Vagina (tissue), 2 donors: ENCODE measurements at places on chromosomes 13 and 19.

DNA sequence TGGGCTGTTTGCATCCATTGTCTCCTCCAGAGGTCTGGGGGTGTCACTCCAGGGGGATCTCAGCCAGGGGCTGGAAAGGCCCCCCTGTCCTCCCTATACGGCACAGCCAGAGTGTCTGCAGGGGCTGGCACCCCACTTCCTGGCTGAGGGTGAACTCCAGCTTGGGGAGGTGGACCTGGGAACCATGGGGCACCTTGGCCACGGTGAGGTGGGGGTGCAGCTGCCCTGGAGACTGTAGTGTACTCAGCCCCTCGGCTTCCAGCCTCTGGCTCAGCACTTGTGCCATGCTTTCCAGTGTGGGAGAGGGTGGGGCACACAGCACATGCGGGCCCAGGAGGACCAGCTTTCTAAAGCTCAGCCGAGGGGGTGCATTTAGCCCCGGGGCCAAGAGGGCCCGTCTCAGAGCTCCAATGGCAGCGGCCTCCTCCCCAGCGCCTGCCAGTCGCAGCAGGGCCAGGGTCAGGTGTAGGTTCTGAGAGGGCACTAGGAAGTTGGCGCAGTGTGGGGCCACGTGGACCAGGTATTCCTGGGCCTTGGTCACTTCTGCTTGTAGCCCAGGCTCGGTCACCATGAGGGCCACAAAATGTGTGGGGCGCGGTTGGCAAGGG lies 1.4 kb downstream of the LENG9 start:
- peak overlapping the region; percentile 90 for H3K27ac ChIP-seq
- H3K36me3 ChIP-seq: no peaks in the 10 kb centered on the region
- DNase-seq: no peak
- H3K27me3 ChIP-seq: no peaks in the 10 kb centered on the region

GRCh38 chr19:51364200-51365106 lies 1.7 kb downstream of the ETFB start:
- H3K4me3 ChIP-seq: no peak overlapping the region
- peaks cover 49% of the 10 kb centered on the region for H3K4me1 ChIP-seq
- H3K36me3 ChIP-seq: no peaks in the 10 kb centered on the region

DNA sequence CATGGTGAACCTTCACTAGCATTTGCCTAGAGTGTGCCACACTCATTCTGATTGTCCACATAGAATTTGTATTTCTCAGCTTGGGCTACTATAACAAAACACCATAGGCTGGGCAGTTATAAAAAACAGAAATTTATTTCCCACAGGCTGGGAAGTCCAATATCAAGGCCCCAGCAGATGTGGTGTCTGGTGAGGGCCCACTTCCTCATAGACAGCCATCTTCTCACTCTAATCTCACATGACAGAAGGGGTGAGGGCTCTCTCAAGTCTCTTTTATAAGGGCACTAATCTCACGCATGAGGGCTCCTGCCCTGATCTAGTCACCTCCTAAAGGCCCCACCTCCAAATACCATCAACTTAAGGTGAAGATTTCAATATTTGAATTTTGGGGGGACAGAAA lies 53.6 kb downstream of the LRRC63 start:
- no peaks in the 10 kb centered on the region for H3K4me1 ChIP-seq
- no peaks in the 10 kb centered on the region for H3K27me3 ChIP-seq

DNA sequence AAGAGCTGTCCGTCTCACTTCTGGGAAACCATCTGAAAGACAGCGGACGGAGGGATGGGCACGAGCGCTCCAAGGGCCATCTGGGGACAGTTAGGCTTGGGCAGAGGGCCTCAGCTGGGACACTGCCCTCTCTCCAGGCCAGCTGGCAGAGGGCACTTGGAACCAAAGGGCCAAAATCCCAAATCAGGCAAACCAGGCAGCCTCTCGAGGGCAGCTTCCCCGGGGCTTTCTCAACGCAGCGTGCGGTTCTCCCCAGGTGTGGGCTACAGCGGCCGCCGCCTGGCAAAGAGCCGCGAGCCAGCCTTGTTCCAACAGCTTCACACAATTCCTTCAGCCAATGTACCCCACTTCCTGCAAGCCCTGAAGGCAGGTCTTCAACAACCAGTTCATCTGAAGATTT lies 5.0 kb downstream of the MLLT1 start:
- peaks cover 95% of the 10 kb centered on the region for H3K4me1 ChIP-seq
- no peaks in the 10 kb centered on the region for H3K36me3 ChIP-seq
- peak overlapping the region; percentile 41 for H3K4me3 ChIP-seq
- no peak for DNase-seq

DNA sequence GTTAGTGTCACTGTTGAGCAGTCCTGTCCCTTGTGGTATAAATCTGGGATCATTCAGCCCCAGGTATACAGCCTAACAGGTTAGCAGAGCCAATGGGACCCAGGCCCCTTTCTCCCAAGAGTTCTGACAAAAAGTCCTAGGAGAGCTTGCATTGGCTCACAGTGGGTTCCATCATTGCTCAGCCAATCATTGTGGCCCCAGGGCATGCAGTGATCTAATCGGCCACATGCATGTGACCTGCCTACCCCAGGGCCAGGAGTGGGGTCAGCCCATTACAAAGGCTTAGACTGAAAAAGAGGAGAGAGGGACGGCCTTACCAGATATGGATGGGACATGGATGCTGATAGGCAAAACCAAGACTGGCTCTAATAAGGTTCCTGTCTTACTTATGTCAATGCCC lies 41.1 kb downstream of the SPTBN4 start:
- H3K4me3 ChIP-seq: no peak overlapping the region
- H3K27me3 ChIP-seq: peaks cover under 1% of the 10 kb centered on the region
- H3K36me3 ChIP-seq: no peaks in the 10 kb centered on the region
- H3K27ac ChIP-seq: no peak overlapping the region

DNA sequence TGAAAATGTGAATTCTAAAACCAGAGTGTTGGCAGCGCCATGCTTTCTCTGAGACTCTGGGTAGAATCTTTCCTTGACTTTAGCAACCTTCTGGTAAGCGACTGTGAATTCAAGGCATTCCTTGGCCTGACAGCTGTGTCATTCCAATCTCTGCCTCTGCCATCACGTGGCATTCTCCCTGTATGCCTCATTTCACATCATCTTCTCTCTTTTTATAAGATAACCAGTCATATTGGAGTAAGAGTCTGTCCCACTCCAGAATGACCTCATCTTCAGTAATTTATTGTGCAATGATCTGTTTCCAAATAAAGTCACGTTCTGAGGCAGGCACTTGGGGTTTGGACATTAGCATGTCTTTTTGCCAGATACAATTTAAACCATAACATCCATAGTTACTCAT lies 103.4 kb upstream of the POSTN start:
- no peak for DNase-seq
- peak overlapping the region; percentile 45 for H3K27ac ChIP-seq
- H3K4me1 ChIP-seq: no peaks in the 10 kb centered on the region
- no peak overlapping the region for H3K4me3 ChIP-seq
- no peaks in the 10 kb centered on the region for H3K36me3 ChIP-seq
- no peaks in the 10 kb centered on the region for H3K27me3 ChIP-seq

- no peaks in the 10 kb centered on the region for H3K36me3 ChIP-seq
- no peaks in the 10 kb centered on the region for H3K4me1 ChIP-seq
- no peak overlapping the region for H3K27ac ChIP-seq
- no peak overlapping the region for H3K4me3 ChIP-seq
These were observed 45.9 kb upstream of the KCTD15 start for GRCh38 chr19:33750587-33751435.

DNA sequence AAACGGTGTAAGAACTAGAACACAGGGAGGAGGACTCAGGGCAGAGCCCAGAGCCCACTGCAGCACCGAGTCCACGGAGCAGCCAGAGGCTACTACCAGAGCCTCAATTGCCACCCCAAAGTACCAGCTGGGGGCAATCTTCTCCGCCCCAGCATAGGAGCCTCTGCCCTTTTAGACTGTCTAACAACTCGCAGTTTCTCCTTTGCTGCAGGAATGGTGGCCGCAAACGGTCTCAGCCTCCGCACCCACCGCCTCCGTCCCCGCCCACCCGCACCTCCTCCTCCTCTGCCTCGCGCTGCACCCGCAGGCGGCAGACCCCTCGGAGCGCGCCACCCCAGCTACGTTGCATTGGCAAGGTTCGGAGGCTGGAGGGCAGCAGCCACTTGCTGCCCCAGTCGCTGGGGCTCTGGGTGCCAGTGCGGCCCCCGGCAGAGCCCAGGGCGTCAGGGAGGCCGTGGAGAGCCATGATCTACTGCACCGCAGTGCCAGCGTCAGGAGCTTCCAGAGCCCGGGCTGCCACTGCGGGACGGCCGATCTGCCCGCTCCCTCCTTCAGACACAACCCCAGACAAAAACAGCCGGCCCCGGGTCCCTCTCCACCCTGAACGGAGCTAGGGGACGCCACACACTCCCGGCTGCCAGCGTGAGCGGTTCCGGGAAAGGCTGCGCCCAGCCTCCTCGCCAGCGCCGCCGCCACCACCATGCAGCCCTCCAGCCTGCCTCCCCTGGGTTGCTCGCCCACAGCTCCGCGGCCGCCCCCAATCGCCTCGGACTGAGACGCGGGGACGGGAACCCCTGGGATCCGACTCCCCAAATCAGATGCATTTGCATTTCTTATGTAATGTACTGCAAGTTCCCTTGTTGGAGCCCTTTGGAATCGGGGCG lies 1.8 kb downstream of the FGF14 start:
- H3K27ac ChIP-seq: no peak overlapping the region
- H3K4me1 ChIP-seq: peaks cover 22% of the 10 kb centered on the region
- H3K4me3 ChIP-seq: peak overlapping the region; percentile 64
- no peak for DNase-seq
- H3K36me3 ChIP-seq: no peaks in the 10 kb centered on the region

DNA sequence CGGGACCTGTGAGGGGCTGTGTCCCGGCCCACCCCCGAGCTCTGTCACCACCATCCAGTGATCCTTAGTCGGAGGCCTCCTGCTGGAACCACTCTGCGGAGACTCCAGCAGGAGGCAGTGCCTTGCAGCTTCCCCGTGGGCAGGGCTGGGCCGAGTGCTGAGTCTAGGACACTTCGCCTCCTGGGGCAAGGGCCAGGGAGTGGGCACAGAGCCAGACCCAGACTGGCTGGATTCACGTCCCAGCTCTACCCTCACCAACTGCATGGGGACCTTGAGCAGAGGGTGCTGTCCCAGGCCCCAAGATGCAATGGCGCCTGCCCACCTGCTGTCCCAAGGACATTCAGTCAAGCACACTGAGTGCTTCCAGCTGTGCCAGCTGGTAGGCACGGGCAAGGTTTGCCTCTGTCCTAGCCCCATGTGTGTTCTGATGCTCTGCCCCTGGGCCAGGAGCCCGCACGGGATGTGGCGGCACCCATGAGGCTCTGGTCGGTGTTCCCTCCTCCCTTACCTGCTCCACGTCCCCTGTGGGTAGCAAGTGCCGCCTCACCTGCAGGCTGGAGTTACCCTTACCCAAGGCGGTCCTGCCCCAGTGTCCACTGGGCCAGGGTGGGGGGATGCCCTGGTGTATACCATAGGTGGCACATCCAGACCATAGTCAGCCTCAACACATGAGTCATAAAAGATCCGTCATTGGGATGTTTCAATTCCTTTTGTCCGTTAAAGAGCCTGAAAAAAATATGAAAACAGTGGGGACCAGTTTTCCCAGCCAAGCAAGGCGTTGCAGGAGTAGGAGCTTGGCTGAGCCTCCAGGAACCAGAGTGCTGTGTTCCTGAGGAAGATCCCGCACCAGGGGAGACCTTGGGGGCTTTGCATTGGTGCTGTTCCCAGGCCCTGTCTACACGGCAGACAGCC lies 7.4 kb downstream of the FZR1 start:
- no peak overlapping the region for H3K4me3 ChIP-seq
- H3K36me3 ChIP-seq: no peaks in the 10 kb centered on the region
- DNase-seq: no peak
- peaks cover 80% of the 10 kb centered on the region for H3K4me1 ChIP-seq

DNA sequence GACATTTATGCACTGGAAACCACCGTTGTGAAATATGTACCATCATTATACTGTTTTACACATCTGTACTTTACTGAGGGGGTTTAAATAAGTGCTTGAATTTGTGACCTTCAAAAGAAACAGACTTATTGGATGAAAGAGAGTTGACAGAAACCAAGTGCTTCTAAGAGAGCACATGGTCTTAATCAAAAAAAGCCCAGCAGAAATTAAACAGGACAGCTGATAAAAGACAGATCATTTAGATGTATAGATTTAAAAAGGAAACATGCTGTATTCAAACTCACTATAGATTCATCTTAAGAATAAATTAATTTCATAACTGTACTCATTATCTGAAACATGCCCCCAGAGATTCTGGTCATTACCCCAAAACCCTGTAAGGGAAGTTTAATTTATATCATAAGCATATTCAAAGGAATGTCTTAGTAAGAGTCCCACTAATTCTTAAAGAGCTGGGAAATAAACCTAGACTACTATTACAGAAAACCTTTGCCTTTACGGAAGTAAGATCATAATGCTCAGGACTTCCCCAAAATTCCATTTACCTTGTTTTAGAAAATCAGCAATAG lies 421.8 kb downstream of the DCT start:
- peaks cover 9% of the 10 kb centered on the region for H3K4me1 ChIP-seq
- H3K27me3 ChIP-seq: no peaks in the 10 kb centered on the region
- H3K27ac ChIP-seq: no peak overlapping the region
- H3K4me3 ChIP-seq: no peak overlapping the region
- DNase-seq: no peak

DNA sequence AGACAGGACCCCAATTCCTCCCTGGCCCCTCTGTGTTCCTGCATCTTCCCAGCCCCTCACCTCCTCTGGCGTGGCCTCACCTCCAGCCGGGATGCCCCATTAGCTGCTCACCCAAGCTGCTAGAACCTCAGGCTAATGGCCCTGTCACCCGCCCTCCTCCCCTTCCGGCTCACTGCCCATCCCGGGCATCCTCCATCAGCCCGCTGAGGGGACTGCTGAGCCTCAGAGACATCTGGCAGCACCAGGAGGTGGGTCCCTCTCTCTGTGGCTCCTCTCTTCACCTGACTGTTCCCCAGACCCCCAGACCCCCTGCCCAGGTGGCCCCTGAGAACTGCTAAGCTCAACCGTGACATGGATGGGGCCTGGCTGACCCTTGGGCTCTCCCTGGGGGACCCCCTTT lies 2.9 kb downstream of the FFAR1 start:
- no peak overlapping the region for H3K27ac ChIP-seq
- no peaks in the 10 kb centered on the region for H3K27me3 ChIP-seq
- H3K36me3 ChIP-seq: no peaks in the 10 kb centered on the region
- no peak for DNase-seq

DNA sequence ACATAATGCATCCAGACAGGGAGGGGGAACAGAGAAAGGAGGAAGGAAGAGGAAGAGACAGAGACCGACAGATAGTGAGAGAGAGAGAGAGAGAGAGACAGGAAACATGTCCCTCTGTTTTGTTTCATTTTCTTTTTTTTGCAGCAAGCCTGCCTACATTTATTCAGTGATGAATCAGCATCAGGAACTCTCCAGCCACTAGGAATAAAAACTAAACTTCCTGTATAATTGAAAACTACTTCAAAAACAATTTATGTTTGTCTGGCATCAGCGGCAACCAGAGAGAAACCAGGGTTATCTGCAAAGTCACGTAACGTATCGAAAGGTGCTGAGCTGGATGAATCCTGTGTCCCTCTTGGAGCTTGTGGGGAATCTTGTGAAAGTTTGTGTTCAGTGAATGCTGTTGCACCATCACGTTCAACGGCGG lies 148.6 kb upstream of the SOX21 start:
- no peaks in the 10 kb centered on the region for H3K27me3 ChIP-seq
- DNase-seq: no peak
- H3K27ac ChIP-seq: no peak overlapping the region
- H3K36me3 ChIP-seq: no peaks in the 10 kb centered on the region
